CD4-positive, alpha-beta T cell treated with Interleukin-6 for 4 hours (primary cell): ENCODE measurements at places on chromosomes 7 and 10.

- DNase-seq = no peak
These were observed 142.6 kb upstream of the RHEB start for GRCh38 chr7:151662251-151662826.

DNA sequence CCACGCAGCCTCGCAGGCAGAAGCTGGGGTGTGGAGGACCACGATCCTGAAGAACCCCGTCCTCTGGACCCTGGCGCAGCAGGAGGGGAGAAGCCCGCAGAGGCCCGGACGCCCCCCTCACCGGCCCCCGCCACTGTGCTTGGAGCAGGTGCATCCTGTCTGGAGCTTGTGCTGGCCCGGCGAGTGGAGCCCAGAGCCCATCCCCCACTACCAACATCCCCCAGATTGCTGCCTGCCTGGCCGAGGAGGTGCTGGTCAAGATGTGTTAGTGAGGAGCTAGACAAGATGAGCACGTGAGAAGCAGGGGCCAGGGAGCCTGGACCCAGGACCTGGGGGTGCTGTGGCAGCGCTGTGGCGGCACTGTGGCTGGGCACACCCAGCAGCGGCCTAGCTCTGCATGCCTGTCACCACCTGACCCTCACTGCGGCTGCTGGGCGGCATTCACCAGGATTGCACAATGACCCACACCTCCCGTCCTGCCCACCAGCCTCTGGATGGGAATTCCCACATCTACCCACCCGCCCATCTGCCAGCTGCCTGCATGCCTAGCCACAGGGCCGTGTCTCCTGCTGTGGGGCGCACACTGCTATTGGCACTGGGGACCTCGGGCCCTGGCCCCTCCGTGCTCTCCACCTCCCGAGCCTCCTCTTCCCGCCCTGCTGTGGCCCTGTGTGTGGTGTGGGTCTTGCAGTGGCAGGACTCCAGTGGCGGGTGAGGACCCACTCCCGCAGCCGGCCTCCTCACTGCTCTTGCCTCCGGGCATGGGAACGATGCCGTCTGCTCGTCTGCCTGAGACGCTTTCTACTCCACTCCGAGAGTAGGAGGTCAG lies 11.8 kb downstream of the GPR146 start:
- peak; percentile 22 for DNase-seq

- no peak for DNase-seq
These were observed 186.2 kb downstream of the CXCL12 start for GRCh38 chr10:44198780-44199097.

- DNase-seq = no peak
These were observed 29.2 kb upstream of the RTKN2 start for GRCh38 chr10:62297857-62298256.

- DNase-seq = no peak
These were observed 98.4 kb downstream of the ADARB2 start for GRCh38 chr10:1638889-1639419.

DNA sequence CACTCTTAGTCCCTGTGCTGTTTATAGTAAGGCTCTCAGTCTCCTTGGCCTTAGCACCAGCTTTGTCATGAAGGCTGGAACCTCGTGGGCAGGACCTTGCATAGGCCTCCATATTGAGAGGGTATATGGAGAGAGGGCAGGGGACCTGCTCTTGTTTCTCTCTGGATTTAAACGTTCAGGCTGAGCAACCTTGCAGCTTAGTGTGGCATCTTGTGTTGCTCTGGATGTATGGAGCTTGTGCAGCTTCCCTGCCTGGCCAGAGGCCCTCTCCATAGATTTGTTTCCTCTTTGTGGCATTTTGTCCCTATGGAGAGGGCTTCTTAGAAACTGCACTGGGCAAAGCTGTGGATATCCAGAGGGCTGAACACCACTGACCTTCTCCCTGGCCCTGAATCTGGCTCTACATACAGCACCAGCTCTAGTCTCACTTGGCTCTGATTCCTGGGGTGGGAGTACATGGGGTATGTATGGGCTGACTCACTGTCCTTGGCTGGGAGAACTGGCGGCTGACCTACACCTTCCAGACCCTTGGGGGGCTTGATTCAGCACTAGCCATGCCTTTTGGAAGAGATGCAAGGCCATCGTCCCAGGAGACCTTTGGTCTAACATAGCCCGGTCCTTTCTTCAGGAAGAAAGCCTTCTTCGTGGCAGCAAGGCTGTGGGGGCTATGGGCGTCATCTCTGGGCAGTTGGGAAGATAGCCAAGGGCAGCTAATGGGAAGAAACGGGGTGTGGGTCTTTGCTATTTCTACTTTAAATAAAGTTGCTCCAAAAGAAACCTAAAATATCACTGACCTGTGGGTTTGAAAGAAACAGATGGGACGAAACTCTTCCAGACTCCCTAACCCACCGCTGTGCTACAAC lies 30.5 kb downstream of the ITPRIP start:
- DNase-seq = no peak
